Osteoblast (primary cell): ENCODE measurements at places on chromosomes 16 and 17. TPM values are rescaled to one million over a fixed set of nuclear protein-coding genes. Genes with fewer than 3 reads are reported as not detected.

DNA sequence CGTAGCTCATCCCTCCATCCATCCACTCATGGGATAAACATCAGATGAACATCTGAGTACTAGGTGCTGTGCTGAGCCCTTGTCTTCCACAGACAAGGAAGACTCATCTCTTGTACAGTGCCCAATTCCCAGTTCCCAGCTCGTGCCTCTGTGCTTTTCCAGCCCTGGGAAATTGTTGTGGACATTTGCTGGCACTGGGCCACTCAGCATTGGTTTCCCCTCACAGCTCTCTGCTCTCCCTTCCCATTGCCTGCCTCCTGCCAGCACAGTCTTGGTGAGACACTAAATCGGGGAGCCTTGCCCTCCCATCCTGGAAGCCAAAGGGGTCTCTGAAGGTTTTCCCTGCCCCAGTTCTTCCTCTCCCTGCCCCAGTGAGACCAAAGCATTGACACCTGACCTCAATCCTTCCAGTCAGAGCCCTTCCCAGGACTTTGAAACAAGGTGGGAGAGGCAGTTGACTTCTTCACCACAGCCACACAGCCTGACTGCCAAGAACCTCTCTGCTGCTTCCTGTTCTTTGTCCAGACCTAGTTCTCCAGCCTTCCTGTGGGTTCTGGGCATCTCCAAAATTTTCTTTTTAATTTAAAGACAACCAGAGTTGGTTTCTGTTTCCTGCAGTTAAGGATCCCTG lies 50.2 kb downstream of the WSB1 start:
- no peak overlapping the region for H3K27ac ChIP-seq
- H3K4me1 ChIP-seq: no peaks in the 10 kb centered on the region
- no peaks in the 10 kb centered on the region for H3K27me3 ChIP-seq

Gene CLEC3A
- not detected in 2 replicates for total RNA-seq

DNA sequence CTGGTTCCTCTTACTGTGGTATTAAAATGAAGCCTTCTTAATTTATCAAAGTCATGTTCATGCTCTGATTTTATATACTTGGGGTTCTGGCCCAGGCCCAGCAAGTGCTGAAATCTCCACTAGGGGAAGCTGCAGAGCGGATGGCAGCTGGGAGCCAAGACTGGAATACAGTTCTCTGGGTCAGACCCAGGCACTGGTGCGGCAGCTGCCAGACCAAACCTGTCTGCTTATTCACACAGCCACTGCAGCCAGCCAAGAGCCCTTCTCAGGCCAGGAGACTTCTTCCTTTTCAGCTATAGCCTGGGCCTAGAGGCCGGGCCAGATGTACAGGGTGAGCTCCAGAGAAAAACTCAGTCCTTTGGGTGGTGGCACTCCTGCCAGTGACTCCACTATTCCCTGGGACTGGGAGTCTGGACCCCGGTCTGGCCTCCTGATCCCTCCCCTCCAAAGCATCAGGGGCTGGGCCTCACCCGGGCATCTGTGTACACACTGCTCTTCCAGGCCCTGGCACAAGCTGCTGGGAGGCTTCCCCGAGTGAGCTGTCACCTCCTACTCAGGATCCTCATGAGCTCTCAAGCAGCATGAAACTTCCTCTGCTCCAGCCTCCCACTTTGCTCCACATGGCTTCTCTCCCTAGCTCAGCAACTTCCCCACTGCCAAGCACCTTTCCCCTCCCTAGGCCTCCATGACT lies 24.4 kb downstream of the ATP6V0D1 start:
- no peak overlapping the region for H3K4me3 ChIP-seq
- peaks cover 14% of the 10 kb centered on the region for H3K36me3 ChIP-seq
- H3K27me3 ChIP-seq: no peaks in the 10 kb centered on the region
- DNase-seq: peak; percentile 96
- H3K4me1 ChIP-seq: peaks cover 37% of the 10 kb centered on the region

DNA sequence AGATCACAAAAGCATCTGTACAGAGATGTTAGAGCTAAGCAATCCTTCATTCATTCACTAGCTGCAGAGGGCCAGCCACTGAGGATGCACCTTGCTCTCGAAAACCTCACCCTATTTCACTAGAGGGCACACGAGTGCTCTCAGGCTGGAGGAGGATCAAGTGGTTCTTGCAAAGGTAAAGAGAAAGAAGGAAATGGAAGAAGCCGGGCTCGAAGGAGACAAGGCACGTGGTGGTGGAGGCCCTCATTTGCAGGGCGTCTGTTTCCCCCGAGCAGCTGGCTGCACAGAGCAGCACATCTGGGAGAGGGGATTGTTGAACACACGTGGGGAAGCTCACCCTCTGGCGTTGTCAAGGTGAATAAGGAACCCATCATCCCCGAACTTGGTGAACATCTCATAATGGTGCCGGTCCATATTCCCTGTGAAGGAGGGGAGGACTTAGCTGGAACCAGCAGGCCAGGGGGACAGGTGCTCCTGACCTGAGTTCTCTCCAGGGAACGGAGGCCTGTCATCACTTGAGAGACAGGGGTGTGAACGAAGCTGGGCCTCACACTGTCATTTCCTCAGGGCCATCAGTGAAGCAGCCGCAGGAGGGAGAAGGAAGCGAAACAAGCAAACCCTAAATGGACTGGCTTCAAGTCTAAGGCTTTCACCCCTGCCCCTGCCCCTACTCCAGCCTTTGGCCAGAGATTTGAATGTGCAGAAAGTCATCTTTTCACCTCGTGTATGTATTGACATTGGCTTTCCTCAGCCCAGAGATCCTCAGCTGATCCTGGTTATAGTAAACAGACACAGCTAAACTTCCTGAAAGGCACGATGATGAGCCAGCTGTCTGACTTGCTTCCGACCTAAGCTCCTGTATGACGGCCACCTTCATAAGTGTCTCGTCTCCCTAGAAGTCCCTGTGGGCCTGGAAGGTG lies 27.6 kb downstream of the PRKAR1A start:
- H3K27me3 ChIP-seq: no peaks in the 10 kb centered on the region
- peaks cover 7% of the 10 kb centered on the region for H3K4me1 ChIP-seq
- peaks cover 85% of the 10 kb centered on the region for H3K36me3 ChIP-seq
- H3K27ac ChIP-seq: no peak overlapping the region
- no peak for DNase-seq
